ENCODE measurements at places on chromosomes 2 and 18. TPM values are rescaled to one million over a fixed set of nuclear protein-coding genes. Genes with fewer than 3 reads are reported as not detected.

DNA sequence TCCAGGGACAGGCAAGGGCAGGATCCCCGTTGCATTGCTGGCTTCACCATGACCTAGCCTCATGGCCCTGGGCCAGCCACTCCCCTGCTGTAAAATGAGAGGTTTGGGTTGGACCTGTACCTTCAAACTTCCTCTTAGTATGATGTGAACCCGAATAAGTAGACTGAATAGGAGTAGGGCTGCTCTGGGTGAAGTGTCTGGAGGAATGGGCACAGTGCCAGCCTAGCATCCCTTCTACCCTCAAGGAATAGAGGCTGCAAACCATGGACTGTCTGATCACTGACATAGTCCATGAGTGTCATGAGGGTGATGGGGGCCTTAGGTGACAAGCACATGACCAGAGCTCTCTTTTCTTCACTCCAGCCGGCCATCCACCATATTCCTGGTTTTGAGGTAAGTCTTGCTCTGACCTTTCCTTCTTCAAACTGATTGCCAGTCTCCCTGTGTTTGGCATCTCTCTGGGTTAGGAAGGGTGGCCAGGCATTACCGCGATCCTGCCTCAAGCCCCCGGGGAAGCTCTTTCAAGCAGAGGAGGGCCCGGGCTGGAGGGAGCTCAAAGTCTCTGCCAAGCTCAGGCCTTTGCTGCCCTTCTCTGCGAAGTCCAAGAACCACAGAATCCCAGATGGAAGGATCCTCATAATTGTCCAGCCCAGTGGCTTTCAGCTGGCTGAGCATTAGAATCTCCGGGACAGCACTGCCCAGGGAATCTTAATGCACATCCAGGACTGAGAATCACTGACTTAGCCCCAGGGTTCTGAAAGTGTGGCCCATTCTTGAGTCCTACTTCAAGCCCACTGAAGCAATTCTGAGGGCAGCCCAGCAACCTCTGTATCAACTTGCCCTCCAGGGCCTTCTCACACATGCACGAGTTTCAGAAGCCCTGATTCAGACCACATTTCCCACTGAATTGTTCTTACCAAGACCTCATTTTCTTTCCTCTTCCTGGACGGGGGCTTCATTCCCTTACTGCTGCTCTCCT, 148.1 kb downstream of the DYSF start:
- no peak for DNase-seq

The IL36B gene
- total RNA-seq: not detected

- DNase-seq: no peak
Measured at GRCh38 chr2:181058378-181059269, 78.2 kb downstream of the UBE2E3 start.

The SOWAHC gene
- 0.14 TPM for total RNA-seq

The DNAH6 gene
- total RNA-seq: 0.54 TPM

DNA sequence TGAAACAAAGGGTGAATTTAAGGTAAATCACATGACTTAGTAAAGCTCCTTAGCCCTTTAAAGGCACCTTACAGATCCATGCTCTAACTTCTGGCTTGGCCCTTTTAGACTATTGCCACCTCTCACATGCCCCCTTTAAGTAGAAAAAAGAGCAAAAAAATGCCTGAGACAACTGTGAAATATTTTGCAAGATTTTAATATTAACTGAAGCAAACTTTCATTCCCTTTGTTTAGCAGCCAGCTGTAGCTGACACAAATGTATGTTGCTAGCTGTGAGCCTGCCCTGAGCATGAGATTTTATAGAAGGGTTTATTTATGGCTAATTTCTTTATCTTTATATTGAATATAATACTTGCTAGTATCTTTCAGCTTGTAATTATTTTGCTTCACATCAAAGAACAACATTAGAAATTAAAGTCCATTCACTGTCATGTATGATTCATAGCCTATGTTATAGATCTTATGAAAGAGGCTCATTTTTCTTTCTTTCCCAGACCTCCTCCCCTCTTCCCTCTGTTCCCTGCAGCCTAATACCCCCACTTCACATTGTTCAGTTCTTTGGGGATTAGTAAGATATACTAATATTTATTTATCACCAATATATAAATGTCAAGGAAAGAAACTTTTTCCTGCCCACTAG, 637.2 kb upstream of the ZEB2 start:
- no peak for DNase-seq

GRCh38 chr2:240411261-240412160, 24.0 kb upstream of the GPC1 start:
- DNase-seq: no peak

DNA sequence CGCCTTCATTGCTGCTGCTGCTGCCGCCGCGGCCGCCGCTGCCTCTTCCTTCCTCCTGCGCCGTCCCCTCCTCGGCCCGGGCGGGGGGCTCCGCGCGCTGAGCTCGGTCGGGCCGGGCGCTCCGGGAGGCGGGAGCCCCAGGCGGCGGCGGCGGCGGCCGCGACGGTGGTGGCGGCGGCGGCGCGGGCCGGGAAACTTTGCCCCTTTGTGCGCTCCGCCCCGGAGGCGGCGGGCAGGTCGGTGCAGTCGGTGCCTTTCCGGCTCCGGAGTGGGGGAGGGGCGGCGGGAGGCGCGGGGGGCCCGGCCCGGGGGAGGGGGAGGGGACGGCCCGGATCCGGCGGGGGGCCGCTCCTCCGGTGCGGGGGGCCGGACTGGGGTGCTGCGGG, 205 bp downstream of the TET3 start:
- peak; percentile 70 for DNase-seq

GRCh38 chr2:43642363-43642762, 5.3 kb downstream of the PLEKHH2 start:
- no peak for DNase-seq

The OTOS gene
- total RNA-seq: not detected

DNA sequence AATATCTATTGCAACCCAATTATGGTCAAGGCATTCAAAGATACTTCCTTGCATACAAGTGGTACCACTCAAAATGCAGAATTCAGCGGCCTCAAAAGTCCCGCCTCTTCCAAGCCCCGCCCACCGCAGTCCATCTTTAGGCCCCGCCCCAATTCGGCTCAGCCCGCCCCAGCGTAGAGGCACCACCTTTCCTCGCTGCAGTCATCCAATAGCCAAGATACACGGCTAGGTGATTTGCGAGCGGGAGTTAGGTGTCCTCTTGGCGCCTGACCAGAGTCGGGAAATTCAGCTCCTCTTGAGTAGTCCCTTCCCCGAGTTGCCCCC, 431 bp upstream of the SEC11C start:
- peak; percentile 88 for DNase-seq

GRCh38 chr2:39724828-39725144, 54.3 kb downstream of the THUMPD2 start:
- no peak for DNase-seq

DNA sequence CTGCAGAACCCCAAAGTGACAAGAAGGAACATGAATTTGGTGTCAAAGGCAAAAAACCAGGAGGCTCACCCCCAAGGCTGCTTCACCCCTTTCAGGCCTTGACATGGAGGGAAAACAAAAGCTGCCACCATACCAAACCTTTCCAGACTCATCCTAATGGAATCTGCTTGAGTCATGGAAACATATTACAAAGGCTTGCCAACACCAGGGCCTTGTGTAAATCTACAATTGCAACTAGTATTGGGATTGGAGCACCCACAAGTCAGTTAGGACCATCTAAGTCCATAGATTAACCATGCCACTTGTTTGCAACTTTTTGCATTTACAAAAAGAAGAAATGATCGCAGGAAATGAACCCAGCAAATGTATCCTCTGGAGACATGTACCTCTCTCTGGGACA, 297.6 kb downstream of the CDCA7 start:
- no peak for DNase-seq

DNA sequence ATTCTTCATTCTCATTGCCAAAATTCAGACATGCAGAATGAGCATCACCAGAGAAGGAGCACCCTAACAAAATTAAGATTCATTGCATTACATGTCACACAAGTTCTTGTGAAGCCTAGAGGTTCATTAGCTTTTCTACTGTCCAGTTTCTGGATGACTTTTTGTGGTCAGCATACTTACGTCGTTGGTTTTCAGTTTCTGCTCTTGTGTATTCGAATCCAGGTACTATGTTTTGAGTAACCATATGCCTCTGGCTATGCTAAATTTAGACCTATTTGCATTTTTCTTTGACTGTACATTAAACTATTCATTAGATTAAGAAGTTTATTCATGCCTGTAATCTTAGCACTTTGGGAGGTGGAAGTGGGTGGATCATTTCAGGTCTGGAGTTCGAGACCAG, 251.3 kb downstream of the PARD3B start:
- DNase-seq: no peak

The CCBE1 gene
- not detected for total RNA-seq

The GCG gene
- total RNA-seq: not detected

DNA sequence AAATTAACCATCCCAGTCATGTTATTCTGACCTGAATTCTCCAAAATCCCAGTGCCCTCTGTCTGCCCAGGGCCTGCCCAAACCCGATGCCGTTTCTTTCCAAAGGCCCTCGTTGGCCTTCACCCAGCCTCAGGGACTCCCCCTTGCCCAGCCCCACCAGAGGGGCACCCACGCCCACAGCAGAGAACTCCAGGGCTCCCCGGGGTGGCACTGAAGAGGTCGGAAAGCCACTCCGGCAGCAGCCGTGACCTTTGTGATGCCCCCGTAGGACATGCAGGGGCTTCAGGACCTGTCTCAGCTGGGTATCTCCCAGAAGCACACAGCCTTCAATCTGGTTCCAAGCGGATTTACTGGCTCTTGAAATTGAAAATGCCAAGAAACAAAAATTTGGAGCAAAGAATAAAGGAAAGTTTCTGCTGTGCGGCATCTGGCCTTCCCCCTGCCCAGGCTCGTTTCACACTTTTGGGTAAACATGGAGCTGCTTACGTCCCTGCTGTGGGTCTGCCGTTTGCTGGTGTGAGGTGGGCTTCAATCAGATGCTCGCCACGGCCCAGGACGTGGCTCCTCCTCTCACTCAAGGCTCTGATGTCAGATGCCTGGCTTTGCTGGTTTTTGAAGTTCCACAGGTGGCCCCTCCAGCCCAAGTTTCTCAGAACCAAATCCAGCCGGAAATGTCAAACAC, 101.3 kb downstream of the TPO start:
- no peak for DNase-seq

DNA sequence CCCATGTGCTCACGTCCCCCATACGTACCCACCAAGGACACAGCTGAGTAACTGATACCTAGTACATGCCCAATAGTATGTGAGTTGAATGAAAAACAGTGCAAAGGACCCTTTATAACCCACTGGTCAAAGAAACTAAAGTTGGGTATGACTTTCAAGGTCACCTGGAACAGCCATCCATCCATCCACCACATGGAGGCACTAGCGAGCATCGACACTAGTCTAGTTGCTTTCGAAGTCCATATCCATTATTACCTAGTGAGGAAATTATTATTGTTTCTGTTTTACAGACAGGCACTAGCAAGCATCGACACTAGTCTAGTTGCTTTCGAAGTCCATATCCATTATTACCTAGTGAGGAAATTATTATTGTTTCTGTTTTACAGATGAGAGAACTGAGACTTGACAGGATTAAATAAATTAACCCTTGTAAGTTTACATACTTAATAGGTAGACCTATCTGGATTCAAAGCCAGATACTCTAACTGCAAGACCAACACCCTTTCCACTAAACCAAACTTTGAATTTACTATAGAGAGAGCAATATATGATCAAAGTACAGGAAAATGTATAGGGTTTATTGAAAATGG, 233.7 kb downstream of the METTL4 start:
- DNase-seq: peak; percentile 33

DNA sequence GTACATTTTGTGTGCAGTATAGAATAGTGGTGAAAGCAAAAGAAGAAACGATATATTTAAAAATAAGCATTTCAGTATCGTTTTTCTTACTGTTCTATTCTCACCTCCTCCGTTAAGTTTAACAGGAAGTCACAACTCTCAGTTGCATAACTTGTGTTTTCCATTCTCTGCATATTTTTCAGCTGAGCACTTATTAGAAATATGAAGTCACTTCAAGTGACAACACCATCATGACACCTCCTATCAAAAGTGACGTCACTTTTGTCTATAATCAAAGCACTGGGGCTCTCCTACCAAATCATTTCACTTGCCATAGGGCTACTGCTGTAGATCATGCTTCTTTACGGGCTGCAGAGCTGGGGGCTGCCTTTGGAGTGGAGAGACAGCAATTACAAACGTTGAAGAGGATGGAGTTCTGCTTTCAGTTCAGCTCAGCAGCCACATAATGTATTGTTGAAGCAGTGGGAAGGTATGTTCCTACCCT, 36.3 kb downstream of the STAT4 start:
- DNase-seq: peak; percentile 42

- DNase-seq: no peak
Measured at GRCh38 chr2:70312560-70312959, 10.7 kb upstream of the FAM136A start.

DNA sequence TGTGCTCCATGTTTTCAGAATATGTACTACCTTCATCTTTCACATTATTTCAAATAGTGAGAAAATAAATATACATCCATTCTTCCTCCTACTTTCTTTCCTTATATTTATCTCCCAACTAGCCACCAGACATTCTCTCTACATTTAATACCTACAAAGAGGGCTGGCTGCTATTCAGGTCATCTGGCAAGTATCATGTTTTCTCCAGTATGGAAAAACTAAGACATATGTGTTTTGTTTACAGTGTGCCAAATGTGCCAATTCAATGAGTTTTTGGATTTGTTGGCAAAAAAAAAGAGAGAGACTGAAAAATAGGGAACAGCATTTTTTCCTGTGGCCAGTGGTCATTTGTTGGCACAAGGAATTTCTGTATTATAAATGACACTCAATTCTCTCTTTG, 1207.3 kb downstream of the DPP10 start:
- DNase-seq: no peak

DNA sequence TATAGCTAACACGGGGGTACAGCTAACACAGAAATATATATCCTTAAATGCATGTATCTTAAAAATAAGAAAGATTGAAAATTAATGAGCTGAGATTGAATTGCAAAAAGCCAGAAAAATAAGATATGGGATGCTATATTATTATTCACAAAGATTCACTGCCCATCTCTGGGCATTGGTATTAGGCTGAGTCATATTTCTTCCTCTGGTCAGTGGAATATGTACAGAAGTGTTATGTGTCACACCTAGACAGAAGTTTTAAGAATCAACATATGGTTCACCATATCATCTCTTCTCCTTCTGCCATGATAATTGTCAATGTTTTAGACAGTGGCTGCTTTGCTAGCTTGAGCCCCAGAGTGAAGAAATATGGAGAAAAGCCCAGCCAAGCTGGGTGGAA, 14.0 kb upstream of the MCFD2 start:
- no peak for DNase-seq

- peak; percentile 89 for DNase-seq
Measured at GRCh38 chr2:113173542-113174375, at the start of gene PSD4. TSS of gene PSD4 (plus strand) at chr2:113173971. CDS start at chr2:113182457, 8,486 bp downstream.

DNA sequence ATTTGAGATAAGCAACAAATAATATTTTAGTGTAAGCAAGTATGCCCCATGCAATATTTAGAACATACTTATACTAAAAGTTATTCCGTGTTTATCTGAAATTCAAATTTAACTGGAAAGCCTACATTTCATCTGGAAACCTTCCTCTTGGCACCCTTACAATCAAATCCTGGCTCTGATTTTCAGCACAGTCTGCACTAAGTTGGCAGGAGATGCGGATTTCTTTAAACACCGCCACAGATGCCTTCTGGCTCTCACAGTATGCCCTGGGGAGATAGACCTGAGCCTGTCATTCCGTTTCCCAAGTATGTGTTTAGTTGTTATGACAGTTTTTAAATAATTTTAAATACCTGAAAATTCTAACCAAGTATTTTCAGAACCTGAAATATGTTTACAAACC, 7.3 kb upstream of the MLPH start:
- no peak for DNase-seq

- DNase-seq: no peak
Measured at GRCh38 chr2:142075826-142076225, 55.0 kb downstream of the LRP1B start.
